ENCODE measurements at places on chromosomes 13 and 19. TPM values are rescaled to one million over a fixed set of nuclear protein-coding genes. Genes with fewer than 3 reads are reported as not detected.

CEACAM8 gene
- 0.67 TPM for total RNA-seq

GRCh38 chr19:53965091-53965490 is 2.4 kb downstream of the CACNG8 start:
- DNase-seq: no peak

WDR88 gene
- not detected for total RNA-seq

- no peak for DNase-seq
These were observed 75.7 kb downstream of the DPF1 start for GRCh38 chr19:38148337-38148736.

PCP2 gene
- 21.0 TPM for total RNA-seq

ZSCAN4 gene
- not detected for total RNA-seq

Data from upper lobe of left lung (tissue), 6 donors.